Fibroblast of skin of scalp (primary cell): ENCODE measurements at places on chromosomes 7 and 10.

GRCh38 chr7:33816106-33816505, 89.2 kb upstream of the BMPER start:
- no peak for DNase-seq

- DNase-seq: peak; percentile 98
These were observed 115.0 kb downstream of the EGFR start for GRCh38 chr7:55133630-55134358.

DNA sequence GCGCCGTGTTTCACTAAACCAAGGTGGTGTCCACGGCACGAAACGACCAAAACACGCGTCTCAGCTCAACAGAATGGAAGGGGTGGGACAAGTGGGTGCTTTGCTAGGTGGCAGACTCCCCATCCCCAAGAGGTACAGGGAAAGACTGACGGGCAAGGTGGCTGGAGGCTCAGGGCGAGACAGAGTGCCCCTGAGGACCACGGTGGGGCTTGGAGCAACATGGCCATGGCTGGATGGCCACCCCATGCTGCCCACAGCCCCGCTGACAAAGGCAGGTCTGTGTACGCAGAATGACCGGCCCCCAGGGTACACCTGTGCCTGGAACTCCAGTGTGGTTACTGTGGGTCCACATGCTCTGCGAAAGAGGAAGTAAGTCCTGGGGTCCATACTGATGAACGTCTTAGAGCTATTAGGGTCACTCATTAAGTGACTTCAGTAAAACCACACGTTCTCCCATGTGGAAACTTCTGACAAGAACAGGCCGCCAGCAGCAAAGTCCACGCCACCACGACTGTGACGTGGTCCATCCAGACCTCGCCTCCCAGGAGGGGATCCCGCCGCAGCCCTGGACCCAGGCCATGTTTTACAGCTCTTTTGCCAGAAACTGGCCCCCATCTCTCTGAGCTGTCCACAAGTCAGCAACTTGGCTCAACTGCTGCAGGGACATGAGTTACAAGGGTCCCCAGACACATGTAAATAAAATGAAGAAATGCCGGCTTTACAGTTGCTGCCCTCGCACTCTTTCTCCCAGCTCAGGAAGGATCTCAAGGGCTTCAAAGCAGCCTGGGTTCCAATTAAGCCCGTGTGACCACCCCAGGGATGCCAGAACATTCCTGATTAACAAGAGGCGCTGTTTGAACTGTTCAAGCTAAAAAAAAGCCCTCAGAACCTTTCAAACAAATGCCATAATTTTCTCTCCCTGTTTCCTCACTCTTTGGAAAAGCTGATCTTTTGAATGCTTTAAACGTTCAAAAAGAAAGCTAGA, 66.8 kb downstream of the MAD1L1 start:
- DNase-seq: no peak

GRCh38 chr10:88531392-88532052, 51.6 kb downstream of the RNLS start:
- DNase-seq: no peak

DNA sequence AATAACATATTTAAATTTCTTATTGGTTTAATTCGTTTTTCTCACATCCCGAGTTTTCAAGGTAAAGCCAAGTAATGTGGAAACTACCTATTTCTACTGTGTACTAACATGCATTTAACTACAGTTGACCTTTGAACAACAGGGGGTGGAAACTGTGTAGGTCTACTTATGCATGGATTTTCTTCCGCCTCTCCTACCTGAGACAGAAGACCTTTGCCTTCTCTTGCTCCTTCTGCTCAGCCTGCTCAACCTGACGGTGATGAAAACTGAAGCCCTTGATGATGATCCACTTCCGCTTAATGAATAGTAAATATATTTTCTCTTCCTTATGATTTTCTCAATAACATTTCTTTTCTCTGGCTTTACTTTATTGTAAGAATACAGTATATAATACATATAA, 18.5 kb downstream of the MEOX2 start:
- no peak for DNase-seq

- DNase-seq: no peak
These were observed 591.0 kb upstream of the PFKP start for GRCh38 chr10:2476218-2476811.

- DNase-seq: no peak
These were observed 31.5 kb upstream of the PRLHR start for GRCh38 chr10:118626953-118627352.

DNA sequence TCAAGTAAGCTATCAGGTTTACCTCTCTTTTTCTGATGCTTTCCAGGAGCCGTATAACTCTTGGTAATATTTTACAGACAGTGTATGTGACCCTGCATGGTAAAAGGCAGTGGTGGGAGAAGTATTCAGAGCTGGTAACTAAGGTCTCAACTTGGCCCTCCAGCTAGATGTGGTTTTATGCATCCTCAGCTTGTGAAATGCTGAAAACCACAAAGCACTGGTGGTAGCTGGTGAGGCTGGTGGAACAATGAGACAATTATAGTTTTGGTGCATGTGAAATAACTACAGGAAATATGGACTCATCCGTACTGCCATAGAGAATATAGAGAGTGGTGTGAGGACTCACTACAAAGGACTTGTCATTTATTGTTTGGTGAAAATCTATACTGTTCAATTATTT, 383.0 kb upstream of the PCDH15 start:
- DNase-seq: no peak

GRCh38 chr10:3397231-3397630, 224.6 kb upstream of the PITRM1 start:
- peak; percentile 11 for DNase-seq

DNA sequence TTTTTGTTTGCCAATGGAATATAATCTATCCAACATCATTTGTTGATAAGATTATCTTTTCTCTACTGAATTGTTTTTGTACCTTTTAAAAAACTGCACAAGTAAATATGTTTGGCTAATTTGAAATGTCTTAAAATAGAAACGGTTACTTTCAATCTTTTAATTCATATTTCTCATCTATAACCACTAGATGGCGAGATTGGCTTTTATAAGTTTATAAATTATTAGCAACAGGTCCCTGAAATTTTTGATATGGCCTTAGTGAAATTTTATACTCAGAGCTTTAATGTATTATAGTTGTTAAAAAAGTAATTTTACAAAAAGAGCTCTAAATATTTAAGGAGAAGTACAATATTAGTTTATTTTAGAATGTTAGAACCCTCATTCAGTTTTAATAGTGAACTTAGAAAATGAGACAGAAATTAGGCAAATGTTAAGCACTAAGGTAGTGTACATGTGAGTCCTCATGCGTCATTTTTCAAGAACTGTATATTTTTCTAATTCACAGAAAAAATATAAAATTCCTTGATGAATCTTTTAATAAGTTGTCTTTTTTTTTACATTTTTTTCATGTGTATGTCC, 592.5 kb downstream of the ARL4A start:
- DNase-seq: peak; percentile 29
